ENCODE measurements at places on chromosomes 2 and 18.

DNA sequence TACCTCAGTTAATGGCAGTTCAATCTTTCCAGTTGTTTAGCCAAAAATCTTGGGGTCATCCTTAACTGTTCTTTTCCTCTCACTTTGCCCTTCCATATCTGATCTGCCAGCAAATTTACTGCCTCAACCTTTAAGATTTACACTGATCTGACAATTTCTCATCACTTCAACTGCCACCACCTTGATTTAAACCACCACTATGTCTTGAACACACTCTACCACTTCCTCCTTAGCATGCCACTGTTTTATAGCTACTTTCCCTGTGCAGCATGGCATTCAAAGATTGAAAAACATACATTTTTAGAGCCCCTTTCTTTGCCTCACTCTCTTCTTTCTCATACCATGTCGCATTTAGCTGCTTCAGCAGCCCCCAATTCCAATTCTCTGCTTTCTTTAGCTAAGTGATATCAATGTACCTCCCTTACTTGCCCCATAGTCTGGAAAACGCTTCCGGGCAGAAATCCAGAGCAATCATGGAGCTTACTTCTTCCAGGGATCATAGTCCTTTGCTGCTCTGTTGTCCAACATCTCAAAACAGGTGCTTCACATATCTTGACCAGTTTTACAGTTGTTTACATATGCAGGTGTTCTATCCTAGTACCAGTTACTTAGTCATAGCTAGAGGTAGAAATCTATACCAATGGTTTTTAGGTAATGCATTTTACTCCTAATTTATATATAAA is 10.9 kb downstream of the PGAP1 start:
- DNase-seq = no peak

GRCh38 chr2:234795272-234795920 is 156.4 kb upstream of the SH3BP4 start:
- no peak for DNase-seq

DNA sequence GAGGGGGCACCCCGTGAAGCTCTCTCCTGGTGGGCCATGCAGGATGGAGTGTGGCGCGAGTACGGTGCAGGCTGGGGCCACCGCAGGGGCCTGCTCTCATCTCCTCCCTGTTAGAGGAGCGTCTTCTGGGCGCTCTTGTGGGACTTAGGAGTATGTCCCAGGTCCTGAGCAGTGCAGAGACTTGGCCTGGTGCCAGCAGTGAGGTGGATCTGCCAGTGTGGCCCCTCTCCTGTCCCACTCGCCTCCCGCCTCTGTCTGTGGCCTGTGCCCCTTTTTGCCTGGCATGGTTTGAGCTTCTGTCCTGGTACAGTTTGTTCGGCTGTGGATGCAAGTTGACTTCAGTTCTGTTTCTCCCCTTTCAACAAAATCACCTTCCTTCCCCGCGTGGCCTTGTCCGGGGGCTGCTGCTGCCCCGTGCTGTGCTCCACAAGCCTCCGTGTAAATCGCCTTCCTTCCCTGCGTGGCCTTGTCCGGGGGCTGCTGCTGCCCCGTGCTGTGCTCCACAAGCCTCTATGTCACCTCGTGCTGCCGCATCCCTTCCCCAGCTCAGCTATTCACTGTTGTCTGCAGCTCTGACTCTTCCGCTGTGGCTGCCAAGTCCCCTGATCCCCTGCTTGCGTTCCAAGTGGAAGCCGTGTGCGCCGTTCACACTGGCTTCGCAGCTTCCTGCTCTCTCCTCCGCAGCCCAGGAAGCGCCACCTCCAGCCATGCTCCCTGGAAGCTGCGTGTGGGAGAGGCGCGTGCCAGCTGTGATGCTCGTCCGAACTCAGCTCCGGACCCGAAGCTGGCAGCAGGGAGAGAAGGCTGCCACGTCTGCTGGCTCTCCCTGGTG is 13.7 kb downstream of the LDLRAD4 start:
- DNase-seq = no peak

GRCh38 chr2:134739879-134740301 is 21.1 kb upstream of the TMEM163 start:
- no peak for DNase-seq

DNA sequence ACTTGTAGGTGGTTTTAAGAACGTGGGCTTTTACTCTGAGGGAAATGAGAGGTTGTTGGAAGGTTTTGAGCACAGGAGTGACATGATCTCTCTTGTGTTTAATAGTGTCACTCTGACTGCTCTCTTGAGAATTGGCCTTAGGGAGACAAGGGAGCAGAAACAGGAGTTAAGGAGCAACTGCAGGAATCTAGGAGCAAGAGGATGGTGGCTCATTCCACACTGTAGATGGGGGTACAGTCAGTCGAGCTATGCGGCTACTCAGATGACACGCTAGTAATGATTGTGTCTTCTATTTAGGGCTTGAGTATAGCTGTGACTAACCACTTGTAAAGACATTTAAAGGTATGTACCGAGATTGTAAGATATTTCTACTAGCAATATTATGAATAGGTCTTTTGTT is 87.4 kb downstream of the RPRM start:
- DNase-seq = no peak

- no peak for DNase-seq
These were observed 84.2 kb downstream of the NCKAP5 start for GRCh38 chr2:133484106-133484505.

DNA sequence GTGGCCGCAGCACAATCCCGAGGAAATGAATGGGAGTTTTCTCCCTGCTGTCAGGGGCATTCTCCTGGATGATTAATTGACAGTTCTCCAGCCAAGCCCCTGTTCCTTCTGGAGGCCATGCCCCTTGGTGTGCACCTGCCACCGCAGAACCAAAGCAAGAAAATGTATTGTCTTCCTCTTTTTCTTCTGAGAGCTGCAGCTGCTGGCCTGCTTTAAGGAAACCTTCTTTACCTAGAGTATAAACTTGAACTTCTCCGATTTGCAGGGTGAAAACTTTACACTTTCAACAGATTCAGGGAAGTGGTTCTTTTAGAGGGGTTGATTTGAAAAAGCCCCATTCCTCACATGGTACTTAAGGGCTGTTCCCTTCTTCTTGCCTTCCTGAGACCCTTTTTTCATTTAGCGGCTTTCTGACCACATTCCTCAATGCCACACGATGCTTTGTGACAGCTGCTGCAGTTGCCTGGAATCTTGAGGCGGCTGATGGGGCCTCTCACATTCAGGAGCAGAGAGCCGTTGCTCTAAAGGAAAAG is 402.8 kb downstream of the TXNL1 start:
- DNase-seq = no peak

DNA sequence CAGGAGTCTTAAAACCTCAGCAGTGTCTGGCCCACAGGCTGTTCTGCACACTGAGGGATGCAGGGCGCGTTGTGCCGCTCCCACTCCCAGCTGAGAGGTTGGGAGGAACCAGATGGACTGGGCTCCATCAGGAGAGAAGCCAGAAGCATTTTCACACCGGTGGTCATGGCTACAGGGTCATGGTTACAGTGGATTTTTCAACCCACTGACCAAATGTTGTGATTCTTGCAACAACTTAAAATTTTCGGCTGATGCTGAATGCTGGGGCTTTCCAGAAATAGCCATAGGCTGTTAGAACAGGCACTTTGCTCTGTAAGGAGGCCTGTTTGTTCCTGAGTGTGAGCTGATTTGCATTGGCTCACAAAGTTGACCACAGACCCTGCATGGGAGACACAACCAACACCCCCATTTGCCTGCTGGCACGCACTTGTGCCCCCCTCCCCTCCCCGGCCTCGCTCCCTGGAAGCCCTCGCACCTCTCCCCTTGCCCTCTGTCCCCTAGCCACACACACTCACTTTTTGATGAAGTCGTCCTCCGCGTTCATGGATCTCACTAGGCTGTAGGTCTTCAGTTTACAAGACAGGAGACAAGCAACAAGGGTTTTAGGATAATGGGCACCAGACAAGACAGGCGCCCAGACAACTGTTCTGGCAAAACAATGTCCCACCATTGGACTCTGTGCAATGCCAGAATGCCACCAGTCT is 3.4 kb downstream of the LPIN1 start:
- no peak for DNase-seq

DNA sequence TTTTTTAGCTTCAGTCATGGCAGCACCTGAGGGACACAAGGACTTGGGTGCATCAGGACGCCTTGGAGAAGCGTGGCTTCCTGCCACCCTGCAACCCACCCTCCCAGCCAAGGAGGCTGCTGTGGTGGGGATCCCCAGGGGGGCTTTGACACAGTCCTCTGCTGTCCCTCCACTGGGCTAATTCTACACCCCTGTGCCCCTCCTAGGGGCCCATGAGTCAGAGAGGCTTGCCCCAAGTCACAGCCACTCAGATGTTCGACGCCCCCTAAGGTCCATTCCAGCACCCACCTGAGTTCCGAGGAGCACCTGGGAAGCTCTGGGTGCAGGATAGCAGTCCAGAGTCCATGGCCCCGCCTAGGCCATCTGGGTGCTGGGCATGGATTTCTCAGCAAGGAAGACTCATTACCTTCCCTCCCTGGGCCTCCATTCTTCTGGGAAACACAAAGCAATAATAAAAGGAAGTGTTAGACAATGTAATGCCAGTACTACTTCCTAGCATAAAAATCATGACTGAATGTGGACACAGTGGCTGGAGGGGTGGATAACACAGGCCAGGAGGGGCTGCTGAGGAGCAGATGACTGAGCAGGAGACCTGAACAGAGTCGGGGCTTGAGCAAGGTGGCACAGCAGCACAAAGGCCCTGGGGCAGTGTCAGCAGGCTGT is 3.7 kb downstream of the ALPG start:
- DNase-seq = no peak

DNA sequence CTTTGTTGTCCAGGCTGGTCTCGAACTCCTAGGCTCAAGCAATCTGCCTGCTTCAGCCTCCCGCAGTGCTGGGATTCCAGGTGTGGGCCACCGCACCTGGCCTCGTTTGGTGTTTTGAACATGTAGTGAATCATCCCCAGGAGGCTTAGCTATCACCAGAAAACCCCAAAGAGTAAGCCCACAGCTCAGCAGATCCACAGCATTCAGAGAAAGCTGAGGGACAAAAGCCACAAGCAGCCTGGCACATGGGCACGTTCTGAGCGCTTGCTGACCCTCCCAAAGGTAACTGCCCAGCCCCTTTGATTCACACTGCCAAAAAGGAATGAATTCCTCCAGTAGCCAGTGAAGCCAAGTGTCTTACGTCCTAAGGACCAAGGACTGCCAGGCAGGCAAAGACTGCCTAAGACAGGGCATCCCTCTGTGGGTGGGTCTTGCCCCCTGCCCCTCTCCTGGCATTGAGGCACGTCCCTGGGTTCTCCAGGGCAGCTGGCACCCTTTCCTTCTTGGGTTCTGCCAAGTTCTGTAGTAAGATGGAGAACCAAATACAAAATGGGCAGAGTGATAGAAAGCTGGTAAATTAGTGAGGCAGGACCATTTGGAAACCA is 31.7 kb downstream of the MBP start:
- DNase-seq = no peak

GRCh38 chr2:164826293-164827243 is 15.1 kb downstream of the COBLL1 start:
- no peak for DNase-seq

- DNase-seq = no peak
These were observed 259.5 kb downstream of the SP3 start for GRCh38 chr2:173705656-173706055.

GRCh38 chr2:121776361-121776760 is 20.9 kb downstream of the TSN start:
- no peak for DNase-seq

DNA sequence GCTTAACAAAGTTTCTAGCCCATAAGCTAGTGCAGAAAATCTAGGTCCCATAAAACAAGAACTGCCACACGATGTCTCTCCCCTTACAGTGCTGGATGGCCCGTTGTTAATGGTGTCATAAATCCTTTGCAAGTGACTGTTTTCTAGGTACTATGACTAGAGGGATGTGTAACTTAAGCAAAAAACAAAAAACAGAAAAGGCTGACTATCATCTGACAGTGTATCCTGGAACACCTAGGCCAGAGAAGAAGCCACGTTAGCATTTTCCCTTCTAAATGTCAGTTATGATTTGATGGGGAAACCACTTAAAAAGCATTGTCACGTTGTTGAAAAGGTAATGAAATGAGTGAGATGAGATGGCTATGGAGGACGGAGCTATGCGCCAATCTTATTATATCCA is 2.4 kb downstream of the CASP8 start:
- no peak for DNase-seq

- DNase-seq = peak; percentile 10
These were observed 55.4 kb upstream of the GLI2 start for GRCh38 chr2:120680136-120680761.

GRCh38 chr18:55283309-55283708 is 304.7 kb downstream of the TCF4 start:
- no peak for DNase-seq

GRCh38 chr2:35495182-35495581 is 860.4 kb upstream of the CRIM1 start:
- no peak for DNase-seq
